ENCODE measurements at places on chromosomes 2 and 18.

DNA sequence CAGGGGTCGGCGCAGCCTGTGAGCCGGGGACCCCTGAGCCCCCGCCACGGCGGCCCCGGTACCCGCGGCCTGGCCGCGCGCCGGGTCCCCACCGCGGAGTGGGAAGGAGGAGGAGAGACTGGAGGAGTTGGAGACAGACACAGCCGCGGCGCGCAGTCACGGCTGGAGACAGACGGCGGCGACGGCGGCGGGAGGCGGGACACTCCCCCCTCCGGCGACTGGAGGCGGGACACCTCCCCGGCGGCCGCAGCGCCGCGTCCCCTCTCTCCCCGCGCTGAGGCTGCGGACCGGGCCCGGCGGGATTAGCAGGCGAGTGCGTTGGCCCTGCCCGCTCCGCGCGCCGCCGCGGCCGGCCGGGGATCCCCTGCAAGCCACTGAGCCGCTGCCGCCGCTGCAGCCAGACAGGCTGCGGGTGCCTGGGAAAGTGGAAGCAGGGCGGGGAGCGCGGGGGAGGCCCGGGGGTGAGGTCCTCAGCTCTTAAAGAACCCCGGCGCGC, 1.0 kb upstream of the LDLRAD4 start:
- DNase-seq, result peak; percentile 10

DNA sequence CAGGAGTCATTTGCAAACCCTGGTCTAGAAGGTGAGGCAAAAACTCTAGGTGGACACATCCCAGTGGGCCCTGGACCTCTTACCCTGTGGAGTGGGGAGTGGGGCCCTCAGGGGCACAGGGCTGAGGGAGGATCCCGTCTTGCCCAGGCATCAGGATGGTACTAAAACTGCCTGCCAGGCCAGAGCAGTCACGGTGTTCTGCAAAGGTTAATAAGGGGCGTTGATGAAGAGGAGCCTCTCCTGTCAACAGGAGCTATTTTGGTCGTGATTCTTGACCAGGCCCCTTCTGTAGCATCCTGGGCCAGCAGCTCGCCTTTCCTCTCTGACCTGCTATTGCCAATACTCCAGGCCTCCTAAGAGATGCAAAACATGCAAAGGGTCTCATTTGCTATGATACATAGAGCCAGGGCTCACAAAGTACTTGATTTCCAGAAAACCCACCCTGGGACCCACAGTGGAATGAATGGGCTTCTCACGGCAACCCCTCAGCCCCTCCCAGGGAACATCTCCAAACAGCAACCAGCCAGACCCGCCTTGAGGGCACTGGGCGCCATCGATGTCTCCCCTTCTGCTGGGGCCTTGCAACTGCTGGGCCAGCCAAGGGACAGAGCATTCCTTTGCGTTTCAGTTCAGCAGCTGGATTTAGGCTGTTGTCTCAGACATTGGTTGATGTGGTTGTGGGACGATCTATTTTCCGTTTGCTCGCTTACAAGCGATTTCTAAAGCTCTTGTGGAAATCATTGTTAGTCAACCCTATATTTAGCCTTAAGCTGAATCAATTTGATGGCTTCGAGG, 111.1 kb downstream of the PDCL3 start:
- DNase-seq, result no peak

DNA sequence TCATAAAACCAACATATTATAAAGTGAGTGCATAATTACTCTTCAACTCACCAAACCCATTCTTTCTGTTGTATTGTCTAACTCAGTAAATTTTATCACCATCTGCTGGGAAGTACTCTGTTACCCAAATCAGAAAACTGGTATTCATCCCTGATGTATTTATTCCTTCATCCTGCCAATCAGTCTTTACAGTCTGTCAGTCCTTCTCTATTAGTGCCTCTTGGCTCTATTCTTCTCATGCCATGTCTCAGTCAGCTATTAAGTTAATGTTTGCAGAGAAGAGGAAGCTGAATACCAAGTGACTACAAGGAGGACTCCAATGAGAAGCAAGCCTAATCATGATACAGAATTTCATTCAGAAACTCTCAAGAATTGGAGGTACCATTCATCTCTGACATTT, 631.2 kb downstream of the CPS1 start:
- no peak for DNase-seq

DNA sequence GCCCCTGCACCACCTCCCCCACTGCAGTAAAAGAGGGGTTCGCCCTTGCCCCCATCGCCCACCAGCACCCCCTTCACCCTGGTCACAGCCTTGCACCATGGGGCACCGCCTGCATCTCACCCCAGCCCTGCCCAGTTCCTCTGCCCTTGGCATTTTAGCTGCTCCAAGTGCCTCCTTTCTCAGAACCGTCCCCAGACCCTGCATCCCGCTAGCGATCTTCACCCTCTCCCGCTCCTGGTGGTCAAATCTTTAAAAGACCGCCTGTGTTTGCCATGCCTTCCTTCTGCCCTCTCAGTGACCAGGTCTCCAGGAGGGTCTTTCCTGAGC, 114.7 kb upstream of the OTOS start:
- no peak for DNase-seq
